ENCODE measurements at places on chromosomes 4 and X.

GRCh38 chr4:104418286-104418685 is 76.4 kb downstream of the CXXC4 start:
- DNase-seq, result no peak

GRCh38 chr4:8706216-8707044 is 113.9 kb downstream of the CPZ start:
- DNase-seq, result no peak

GRCh38 chr4:137623013-137623412 is 90.7 kb upstream of the PCDH18 start:
- DNase-seq, result no peak

- DNase-seq, result no peak
These were observed 162.2 kb downstream of the DCHS2 start for GRCh38 chr4:154329268-154329868.

DNA sequence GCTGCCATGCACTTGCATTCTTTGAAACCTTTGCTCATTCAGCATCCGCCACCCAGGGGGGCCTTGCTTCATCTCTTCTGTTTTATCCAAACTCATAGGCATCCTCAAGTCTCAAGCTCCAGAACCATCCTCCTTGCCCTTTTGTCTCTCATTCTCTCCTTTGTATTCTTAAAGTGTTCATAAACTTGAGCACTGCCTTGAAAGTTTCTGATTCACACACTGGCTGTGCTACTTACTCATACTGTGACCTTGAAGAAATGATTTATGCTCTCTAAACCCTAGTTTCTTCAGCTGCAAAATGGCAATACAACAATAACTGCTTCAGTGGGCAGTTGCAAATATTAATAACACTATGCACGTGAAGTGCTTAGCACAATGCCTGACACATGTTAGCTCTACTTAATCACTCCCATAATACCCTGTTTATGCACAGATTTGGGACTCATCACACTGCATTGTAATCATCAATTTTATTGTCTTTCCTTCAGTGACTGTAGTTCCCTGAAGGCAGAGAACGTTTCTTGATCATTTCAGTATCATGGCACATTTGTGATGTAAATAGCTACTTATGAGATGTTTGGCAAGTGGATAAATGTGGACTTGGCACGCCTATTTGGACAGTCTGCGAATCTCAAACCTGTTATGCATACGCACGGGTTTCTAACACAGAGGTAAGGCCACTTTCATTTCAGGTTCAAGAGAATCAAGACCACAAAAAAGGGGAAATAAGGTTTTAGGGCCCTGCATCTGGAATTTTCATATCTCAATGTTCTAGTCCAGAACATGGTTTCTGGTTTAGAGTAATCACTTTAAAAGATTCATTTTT is 291.0 kb downstream of the LDB2 start:
- DNase-seq, result no peak
